ENCODE measurements at places on chromosomes 6 and 20.

DNA sequence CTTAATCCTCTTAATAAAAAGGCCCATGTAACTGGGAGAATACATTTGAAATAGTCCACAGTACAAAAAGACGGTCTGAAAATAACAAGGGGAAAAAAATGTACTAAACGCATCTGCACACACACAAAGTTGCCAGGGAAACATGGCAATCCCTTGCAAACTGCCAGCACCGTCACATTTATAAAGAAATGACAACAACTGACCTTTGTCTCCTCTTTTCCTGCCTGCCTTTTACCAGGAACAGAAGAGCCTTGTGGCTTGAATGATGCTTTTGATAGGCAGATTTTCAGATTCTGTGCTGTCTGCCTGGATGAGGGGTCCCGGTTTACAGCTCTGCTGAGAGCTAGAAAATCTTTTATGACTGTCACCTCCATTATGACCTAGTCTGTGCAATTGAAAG lies 308.6 kb upstream of the ZFP64 start:
- no peak for DNase-seq

GRCh38 chr20:55667955-55668354 lies 337.4 kb downstream of the CBLN4 start:
- DNase-seq, result no peak

DNA sequence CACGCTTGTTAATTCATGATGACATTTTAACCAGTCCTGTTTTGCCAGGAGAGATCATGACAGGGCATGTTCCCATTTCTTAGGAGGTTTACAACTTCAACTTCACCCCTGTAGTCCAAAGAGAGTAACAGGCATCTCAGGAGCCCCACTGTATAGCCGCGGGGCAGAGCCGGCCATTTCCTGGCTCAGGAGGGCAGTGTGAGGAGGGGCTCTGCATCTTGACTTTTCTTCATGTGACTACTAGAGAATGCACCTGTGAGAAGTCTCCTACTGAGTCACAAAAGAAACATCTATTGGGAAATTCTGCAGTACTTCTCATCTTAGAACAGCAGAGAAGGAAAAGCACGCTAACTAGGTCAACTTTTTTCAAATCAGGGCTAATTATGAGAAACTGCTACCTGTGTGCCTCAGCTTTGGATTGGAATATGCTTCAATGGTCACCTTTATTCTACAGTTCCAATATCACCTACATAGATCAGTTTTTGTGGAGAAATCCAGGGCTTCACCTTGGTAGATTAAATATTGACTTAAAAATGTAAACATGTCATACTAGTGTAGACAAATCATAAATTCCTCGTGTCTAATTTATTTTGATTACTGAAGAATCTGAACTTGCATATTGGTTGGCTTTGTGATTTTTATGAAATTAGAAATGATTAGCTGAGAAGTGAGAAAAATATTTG lies 28.6 kb upstream of the SIM1 start:
- DNase-seq, result no peak

DNA sequence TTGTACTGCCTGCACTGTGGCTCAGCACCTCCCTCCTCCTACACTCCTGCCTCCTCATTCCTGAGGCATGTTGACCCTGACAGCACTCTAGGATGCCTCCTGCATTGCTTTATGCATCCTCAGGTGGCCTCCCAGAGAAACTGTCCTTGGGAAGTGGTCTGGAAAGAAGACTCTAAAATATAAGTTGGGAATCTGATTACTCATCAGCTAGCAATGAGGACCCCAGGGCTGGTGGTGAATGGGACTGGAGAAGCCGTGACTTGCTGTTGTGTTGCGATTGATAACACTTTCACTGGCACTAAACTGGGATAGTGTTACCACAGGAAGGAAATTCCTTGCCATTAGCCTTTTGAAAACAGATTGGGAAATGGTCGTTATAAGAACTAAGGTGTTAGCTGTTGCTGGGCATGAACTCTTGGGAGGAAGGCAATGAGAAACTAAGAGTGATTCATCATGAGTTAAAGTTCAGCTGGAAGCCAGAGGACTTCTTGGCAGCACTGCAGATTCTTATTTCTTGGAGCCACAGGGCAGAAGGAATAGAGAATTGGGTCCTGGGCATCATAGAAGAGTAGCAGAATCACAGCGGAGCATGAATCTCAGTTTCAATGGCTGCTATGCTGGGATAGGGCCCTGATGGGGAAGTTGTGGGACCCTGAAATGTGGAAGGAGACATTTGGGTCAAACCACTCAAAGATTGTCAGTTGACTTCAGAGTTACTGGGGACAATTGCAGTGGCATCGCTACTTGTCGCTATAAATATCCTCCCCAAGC lies 10.1 kb upstream of the SIRPD start:
- peak; percentile 75 for DNase-seq

DNA sequence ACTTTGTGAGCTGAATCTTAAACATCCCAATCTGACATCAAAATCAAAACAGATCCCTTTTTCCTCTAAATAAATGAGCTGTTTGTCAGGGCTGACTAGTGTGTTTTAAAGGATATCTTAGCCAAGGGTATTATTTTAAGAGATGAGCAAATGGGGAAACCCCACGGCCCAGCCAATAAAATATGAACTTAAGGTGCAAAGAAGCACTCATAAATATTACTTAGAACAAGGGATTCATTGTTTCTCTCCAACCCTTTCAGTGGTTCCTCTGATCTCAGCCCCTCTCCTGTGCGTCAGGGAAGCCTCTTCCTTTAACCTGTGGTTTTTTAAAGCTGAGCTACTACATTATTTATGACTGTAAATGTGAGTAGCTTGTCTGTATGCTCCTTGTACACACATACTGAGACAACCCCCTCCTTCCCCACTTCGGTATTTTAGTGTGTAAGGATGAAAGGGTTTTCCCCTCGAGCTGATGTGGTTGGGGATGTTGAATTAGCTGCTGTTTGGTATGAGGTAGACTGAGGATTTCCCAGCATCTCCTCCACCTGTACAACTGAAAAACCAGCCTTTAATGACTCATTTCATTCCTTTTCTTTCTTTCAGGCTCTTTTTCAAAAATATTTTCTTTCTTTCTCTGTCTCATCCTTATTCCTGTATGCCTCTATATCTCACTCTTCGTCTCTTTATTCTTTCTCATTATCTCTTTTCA lies 6.5 kb downstream of the BMP5 start:
- DNase-seq, result no peak

DNA sequence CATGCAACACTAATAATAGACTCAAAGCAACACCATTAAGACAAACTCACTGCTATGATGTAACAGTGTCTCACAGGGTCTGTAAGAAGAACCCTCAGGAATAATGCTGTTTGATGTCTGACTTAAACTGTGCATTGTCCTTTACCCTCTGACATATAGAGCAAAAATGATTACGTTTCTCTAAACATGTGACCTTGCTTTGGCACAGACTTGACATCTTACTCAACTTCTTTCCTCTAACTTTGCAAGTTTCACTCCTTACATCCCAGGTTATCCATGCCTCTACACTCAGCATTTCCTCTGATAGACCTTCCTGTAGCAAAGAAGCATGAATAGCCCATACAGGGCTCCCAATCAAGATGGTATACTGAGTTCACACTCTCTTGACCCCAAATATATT lies 252.7 kb downstream of the UST start:
- peak; percentile 81 for DNase-seq

DNA sequence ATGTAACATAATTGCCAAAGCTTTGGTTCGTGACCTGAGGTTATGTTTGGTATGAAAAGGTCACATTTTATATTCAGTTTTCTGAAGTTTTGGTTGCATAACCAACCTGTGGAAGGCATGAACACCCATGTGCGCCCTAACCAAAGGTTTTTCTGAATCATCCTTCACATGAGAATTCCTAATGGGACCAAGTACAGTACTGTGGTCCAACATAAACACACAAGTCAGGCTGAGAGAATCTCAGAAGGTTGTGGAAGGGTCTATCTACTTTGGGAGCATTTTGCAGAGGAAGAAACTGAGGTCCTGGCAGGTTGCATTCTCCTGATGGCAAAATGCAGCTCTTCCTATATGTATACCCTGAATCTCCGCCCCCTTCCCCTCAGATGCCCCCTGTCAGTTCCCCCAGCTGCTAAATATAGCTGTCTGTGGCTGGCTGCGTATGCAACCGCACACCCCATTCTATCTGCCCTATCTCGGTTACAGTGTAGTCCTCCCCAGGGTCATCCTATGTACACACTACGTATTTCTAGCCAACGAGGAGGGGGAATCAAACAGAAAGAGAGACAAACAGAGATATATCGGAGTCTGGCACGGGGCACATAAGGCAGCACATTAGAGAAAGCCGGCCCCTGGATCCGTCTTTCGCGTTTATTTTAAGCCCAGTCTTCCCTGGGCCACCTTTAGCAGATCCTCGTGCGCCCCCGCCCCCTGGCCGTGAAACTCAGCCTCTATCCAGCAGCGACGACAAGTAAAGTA lies 547 bp upstream of the ESR1 start:
- no peak for DNase-seq

DNA sequence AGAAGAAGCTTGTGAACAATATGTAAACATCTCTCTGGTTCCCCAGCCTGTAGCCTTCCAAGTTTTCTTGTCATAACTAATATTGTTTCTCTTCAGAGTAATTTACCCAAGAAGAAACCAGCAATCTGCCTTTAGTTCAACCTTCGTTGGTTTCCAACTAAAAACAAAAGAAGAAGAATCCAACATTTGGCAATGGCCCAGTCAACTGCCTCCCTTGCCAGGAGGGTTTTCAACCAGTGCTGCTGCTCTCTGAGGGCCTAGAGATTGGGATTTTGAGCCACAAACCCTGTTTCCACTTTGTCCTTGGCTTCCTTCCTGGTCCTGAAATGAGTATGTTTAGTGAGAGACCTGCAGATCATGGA lies 395.8 kb upstream of the CNR1 start:
- no peak for DNase-seq

GRCh38 chr6:61745994-61746393 lies 540.0 kb downstream of the KHDRBS2 start:
- no peak for DNase-seq

GRCh38 chr6:136547336-136547735 lies 2.9 kb downstream of the MAP7 start:
- peak; percentile 66 for DNase-seq

- no peak for DNase-seq
These were observed 170.0 kb downstream of the FOXA2 start for GRCh38 chr20:22414305-22414742.

DNA sequence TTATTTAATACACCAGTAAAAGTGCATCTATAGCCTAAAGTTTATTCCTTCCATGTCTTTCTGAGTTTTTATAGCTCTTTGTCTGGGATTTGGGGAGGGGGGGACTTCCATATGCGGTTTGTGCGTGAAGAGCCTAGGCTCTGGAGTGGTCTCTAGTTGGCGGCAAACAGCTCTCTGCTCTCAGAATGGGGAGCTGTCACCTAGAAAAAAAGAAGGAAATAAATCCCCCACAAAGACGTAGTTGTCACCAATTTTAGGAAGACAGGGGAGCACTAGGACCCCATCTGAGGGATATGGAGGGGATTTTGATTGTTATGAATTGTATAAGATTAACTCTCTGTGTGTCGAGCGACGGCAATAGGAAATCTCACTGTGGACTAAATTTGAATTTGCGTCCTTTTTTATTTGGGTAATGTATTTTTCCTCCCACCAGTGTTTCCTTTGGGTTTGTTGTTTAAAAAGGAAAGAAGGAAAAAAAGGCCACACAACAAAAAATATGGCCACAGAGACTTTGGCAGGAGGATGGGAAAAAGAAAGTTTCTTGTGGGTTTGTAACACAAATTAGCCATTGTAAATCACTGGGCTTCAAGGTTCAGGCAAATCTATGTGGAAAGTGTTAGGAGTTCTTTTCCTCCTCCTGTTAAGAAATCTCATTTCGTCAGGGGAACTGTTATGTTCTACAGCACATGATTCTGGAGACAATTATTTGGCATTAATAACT lies 7.4 kb downstream of the POU3F2 start:
- DNase-seq, result no peak

GRCh38 chr20:47991875-47992488 lies 206.7 kb upstream of the SULF2 start:
- no peak for DNase-seq

DNA sequence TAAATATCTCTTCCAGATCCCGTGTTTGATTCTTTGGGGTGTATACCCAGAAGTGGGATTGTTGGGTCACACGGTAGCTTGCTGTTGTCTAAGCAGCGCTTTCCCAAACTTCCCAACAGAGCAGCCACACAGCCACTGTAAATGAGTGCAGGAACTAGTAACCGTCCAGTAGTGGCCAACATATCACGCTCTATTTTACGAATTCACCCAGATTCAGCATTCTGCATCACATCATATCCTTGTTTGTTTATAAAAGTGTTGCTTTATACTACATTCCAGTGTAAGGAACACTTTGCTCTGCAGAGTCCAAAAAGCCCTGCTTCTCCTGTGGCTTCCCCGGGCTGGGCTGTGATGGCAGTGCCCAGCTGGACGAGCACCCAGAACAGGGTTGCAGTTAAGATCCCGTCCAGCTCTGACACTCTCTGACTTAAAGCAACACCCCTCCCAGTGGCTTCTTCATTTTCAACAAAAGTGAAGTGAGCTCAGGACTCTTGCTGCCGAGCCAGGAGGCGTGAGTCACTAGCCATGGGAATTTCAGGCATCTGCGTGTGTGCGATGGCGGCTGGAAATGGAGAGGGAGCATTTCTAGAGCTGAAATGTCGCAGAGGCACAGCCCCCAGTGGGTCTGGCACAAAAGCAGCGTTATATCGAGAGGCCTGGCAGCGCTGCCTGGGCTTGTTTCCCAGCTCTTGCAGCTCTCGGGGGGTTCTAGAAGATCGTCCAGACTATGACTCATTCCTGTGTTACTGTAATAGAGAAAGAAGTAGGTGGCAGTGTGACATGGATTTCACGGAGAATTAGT lies 216.3 kb upstream of the ECI2 start:
- DNase-seq, result peak; percentile 89

DNA sequence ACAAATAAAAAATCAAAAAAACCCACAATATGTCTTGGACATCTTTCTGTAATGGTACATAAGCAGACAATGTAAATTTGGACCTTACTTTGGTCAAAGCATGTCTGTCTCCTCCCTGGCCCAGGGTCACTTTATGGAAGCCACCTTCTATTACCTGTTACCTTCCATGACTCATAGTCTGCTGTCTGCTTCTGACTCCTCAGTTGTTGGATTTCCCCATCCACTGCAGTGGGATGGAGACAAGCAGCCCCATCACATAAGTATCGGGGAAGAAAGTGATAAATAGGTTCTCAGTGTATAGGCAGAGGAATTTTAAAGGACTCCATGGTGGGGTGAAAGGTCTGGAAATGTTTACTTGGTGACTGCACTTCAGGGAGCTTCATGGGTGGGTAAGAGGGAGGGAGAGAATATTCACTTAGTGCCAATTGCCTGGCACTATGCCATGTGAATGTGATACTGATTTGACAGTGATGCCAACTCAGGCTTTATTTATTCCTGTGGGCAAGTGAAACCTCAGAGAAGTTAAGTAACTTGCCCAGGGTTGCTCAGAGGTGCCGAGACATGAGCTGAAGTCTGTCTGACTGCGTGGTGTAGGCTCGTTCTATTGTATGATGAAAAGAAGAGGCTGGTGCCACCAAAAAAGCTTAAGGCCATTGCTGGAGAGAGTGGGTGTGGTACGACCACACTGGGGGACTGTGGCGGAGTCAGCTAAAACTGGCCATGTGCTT lies 175.6 kb upstream of the RNF24 start:
- DNase-seq, result no peak

Data from HCEC 1CT (cell line).